ENCODE measurements at places on chromosomes 5 and 9. TPM values are rescaled to one million over a fixed set of nuclear protein-coding genes. Genes with fewer than 3 reads are reported as not detected.

TMEM215 gene
- not detected for total RNA-seq

ZDHHC11B gene
- total RNA-seq = not detected

DNA sequence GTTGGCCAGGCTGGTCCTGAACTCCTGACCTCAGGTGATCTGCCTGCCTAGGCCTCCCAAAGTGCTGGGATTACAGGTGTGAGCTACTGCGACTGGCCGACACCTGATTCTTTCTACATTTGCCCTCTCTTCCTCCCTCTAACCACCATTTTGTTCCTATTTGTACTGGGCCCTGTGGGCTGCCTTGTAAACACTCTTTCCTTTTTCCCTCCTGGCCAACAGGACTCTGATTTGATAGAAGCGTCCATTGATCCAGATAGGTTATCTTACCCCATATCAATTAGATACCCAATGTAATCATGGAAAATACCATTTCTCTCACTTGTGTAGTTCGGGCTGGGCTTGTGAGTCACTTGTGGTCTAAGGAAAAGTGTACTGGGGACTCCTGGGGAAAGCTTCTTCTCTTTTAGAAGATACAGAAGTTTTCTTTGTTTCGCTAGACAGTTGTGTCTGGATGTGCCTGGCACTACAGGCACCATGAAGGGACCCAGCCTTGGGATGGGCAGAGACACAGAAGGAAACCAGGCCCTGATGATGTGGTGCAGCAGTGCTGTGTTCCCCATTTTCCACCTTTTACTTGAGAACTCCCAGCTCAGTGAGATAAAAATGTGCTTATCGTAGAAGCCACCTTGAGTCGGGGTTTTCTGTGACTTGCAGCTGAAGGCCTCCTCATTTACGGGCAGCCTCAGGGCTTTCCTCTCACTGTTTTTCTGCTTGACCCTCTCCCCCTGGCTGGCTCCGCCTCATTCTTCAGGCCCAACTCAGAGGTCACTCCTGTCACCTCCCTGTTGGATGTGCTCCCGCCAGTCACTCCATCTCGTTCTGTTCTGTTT, 32.8 kb upstream of the CPEB4 start:
- DNase-seq = no peak

DNA sequence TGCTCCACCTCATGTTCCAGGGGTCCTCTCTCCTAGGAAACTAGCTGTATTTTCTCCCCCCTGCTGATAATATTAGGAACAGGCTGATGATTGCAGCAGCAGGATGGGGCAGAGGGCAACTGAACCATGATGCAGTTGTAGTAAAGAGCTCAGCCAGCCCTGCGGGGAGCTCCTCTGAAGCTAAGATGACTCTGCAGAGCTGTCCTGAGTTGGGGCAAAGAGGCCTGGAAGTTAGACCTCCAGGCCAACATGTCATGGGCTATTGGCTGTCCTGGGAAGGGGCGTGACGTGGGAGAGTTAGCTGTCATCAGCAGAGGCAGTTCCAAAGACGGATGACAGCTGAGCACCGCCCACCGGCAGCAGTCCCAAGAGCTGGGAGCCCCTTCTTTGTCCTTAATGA, 6.6 kb upstream of the FBP1 start:
- DNase-seq = no peak

- DNase-seq = no peak
Observed at GRCh38 chr9:73093740-73094379, 57.8 kb upstream of the ANXA1 start.

Measured in dermis microvascular lymphatic vessel endothelial cell (primary cell).